MG63 (cell line): ENCODE measurements at places on chromosomes 3 and 15. TPM values are rescaled to one million over a fixed set of nuclear protein-coding genes. Genes with fewer than 3 reads are reported as not detected.

Gene TRIM42
- total RNA-seq = not detected in 2 replicates

Gene VGLL4
- 21.1 and 42.2 TPM in 2 replicates for total RNA-seq

GRCh38 chr3:98770261-98771039 lies 7.3 kb downstream of the ST3GAL6 start:
- DNase-seq = no peak

- DNase-seq = no peak
Measured at GRCh38 chr3:45499529-45499928, 95.0 kb upstream of the LIMD1 start.

DNA sequence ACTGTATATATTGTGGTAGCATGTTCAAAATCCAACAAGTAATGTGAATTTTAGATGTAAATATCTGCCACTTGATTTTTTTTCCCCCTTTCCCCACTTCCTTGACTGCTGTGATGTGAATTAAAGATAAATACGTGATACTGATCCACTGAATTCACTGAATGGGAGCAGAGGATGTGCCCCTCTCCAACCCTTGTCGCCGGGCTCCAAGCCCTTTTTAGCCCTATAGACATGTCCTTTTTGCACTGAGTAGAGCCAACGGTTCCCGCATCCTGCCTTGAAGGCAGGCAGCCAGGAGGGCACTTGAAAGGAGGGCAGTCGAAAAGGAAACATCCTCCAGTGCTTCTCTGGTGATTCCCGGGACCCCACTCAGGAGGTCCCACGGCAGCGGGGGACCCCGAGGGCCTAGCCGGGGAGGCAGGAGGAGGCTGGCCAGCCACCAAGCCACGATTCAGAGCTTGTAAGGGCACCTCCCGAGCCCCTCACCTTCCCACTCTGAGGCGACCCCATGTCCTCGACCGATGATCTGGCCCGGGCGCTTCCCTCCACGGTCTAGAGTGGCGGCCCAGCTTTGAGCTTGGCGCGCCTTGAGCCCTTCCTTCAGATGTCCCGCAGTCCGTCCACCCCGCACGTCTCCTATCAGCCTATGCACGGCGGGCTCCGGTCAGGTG lies 901 bp upstream of the MANF start:
- peak; percentile 23 for DNase-seq

DNA sequence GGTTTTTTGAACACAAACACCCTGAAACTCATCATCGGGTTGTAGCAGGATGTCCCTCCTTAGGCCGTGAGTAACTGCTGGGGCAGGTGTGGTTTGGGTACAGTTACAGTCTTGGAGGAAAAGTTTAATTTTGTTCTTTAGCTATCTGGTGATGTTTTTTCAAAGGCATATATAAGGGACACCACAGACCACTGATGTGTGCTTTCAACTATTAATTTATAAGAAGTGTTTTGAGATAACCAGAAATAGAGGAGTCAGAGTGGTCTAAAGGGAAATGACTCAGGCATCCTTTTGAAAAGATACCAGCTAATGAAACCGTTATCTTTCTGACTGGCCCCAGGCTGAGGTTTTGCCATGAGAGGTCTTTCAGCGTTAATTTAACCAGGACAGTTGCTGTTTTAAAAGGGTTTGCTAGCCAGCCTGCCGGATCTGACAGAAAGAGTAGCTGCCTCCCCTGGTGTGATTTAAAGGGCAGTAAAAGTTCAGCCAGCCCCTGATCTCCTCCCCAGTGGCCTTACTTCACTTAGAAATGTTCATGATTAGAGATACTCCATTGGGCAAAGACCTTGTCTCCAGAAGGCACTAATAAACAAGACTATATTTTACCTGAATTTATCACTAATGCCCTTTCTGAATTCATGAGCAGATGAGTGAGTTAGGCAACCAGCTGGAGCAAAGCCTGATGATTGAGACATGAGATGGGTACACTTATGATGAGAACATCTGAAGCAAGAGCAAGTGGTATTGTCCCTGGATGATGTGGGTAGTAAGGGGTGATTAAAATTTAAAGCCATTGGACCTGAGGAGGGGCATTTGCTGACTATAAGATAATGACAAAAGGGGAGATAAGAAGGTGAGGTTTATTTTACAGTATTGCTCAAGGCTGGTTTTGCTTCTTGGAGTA lies 482.5 kb upstream of the TBL1XR1 start:
- DNase-seq = no peak
